ENCODE measurements at places on chromosomes 4 and X.

- DNase-seq: no peak
These were observed 243.3 kb downstream of the SLC7A11 start for GRCh38 chr4:137998666-137999429.

DNA sequence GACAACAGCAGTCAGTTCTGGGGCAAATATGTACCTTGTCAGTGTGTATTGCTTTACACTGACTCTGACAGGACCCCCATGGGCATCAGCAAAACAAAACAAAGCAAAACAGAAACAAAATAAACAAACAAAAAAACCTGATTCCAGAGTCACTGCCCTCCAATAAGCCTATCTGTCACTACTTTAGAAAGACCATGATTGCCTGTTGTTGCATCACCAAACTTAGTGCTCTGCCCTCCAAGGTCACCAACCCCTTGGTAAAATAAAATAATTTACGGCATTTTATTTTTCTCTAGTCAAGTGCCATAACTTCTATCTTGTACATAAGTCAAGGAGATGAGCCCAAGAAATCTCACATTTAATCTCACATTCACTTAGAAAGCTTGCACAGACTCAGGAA is 120.9 kb upstream of the ADAMTS3 start:
- no peak for DNase-seq

DNA sequence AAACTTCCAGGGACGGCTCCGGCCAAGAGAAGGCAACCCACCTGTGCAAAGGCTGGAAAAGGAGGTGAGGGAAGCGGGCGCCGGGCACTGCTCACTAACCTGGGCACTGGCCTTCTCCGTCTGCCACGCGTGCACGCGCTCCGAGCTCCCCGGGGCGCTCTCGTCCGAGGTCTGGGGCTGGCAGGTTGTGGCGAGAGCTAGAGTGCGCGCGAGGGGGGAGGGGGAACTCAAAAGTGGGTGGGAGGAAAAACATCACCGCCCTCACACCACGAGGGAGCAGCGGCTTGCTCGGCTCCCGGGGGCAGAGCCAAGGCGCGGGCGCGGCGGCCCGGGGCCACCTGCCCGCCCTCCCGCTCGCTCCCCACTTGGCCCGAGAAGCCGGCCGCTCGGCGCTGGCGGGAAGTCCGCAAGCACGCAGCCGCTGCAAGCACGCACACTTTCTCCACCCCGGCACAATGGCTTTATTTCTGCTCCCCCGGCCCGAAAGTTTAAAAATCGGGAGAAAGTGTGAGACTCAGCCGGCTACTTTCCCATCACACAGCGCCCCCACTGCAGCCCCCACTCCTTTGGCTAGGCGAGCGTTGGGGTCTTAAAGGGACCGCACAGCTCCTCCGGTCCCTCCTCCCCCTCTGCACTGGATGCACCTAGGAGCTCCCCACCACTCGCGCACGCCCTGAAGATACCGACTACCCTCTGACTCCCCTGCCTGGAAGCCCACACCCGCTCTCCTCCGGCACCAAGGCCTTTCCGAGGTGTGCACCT is at the start of gene CHRDL1:
Gene CHRDL1, minus strand, starts transcription at position 173 of the 762 bp plus-strand sequence. CDS start 3,636 bp downstream, outside the sequence.
- no peak for DNase-seq

DNA sequence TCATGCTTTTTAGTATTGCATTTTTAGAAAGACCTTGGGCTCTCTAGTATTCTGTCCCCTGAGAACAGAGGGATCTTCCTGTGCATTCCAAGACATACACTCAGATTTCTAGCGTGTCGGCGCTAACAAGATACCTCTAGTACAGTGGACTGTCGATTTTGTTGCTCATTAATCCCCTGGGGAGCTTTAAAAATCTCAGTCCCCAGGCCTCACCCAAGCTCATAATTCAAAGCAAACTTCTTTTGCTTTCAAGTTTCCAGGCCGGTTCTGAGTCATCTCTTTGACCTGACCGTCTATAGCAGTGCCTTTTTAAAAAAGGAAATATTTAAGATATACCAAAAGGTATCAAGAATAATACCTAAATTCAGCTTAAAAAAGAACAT is 137.0 kb downstream of the AMMECR1 start:
- DNase-seq: no peak

DNA sequence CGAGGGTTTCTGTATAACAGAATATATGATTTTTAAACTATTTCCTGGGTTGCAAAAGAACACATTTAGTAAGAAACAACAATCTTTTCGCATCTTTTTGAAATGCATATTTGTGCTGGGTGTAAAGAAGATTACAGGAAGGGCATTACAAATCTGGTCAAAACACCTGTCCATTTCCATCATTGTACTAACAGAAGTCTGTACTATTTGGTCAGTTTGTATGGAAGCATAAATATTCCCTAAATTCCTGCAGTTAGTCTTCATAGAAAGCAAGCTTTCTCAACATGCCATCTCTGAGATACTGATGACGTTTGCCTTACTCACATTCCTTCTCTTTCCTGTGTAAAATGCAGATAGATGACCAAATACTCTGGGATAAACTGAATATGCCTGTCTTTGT is 203.3 kb downstream of the NWD2 start:
- DNase-seq: no peak

DNA sequence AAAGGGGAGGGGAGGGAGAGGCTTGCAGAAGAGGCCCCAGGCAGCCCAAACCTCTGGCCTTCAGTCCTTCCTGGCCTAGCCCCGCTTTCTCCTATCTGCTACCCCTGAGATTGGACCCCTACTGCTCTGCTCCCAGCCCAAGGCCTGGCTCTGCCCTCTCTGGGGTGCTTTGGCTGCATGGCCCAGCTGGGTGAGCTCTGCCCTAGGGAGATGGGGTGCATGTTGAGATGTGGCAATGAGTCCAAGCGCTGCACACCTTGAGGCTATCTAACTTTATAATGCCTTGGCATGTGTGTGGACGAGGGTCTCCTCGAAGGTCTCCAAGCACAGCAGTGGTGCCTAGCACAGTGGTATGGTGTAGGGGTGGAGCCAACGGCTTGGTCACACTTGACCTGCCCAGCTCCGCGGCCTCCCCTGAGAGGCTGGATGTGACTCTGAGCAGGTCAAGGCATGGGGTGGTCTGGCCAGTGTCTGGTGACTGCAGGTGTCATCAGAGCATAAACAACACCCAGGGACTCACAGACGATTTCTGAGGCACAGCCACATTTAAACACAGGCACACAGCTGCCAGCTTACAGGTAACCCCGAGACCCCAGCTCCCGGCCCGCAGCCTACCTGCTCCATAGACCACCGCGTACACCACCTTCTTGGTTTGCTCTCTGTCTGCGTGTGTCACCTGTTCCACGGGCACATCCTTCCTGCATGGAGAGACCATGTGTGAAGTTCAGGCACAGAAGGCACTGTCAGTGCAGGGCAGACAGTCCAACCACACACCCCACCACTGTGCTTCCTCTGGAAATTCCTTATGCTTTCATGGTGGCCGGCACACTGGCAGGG is 36.3 kb downstream of the NAT8L start:
- DNase-seq: no peak

DNA sequence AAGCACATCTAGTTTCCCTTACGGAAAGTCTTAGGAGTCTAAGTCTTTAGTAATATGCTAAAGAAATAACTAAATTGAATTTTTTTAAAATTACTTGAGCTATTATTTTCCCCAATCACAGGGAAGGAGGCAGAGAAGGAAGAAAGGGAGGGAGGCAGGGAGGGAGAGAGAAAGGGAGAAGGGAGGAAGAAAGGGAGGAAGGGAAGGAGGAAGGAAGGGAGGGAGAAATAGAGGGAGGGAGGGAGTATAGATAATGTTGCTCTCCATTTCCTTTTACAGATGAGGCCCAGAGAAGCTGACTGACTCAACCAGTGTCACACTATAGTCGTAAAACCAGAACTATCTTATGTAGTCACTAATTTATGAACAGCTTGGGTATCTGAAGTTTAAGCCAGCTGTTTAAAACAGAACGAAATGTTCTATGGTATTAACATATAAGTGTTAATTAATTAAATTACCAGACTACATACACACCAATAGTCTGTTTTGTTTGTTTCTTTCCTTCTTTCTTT is 14.6 kb downstream of the SH3RF1 start:
- DNase-seq: no peak

All from stimulated activated CD8-positive, alpha-beta memory T cell treated with anti-CD3 and anti-CD28 coated beads, Interleukin-4, amount 100 ng/mL, for 4 hours (primary cell).